ENCODE measurements at places on chromosomes 3 and 15.

GRCh38 chr3:76724706-76725105 is 315.2 kb upstream of the ROBO2 start:
- no peak for ATAC-seq

DNA sequence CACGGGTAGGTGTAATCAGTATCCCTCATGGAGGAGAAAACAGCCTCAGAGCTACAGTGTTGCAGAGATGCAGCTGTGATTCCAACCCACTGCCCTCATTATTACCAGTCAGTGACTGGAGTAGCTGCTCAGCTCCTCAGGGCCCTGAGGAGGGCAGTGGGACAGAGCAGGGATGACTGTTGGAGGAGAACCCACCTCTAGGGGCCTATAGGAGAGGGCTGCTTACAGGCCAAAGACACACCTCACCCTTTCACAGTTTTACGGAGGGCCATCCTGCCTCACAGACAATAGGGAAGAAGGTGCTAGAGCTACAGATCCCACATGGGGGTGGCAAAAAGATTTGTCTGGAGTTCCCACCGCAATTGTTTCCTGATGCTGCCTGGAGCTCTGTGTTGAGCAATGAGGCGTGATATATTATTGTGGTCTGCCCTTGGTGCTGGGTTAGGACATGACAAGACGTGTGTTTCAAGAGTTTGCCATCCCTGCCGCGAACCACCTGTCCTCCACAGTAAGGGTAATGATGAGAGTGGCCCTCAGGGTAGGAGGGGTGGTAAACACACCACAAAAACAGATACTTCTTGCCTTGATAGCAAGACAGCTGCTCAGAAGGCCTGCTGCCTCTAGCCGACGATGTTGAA is 140.5 kb upstream of the TPM1 start:
- ATAC-seq = no peak

DNA sequence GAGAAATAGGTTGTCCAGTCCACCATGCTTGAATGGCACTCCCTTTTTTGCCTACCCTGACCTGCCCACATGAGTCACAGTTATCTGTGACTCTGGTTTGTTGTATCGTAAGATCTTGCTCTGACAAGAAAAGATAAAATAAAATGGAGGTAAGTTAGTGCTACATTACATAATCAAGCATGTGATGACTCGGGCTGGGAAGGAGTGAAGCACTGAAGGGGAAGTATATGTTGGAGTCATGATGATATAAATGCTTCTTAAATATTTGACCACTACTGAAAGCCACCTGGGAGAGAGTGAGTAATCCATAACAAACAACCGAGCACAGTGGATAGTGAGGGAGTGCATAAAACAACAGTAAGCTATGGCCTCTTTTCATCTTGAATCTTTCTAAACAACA is 124.4 kb downstream of the SHOX2 start:
- peak; percentile 52 for ATAC-seq

DNA sequence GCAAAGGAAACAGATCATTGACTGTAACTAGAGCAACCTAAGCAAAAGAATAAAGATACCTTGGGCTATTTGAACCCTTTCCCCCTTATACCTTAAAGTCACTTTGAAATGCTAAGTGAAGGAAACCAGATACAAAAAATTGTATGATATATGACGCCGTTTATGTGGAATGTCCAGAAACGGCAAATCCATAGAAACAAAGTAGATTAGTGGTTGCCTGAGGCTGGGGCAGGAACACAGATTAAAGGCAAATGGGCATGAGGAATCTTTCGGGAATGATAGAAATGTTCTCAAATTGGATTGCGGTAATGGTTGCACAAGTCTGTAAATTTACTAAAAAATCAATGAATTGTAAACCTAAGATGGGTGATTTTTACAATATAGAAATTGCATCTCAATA is 160.1 kb upstream of the CCDC54 start:
- ATAC-seq = peak; percentile 90

- peak; percentile 41 for ATAC-seq
Observed at GRCh38 chr3:195162033-195162669, 108.8 kb downstream of the XXYLT1 start.

- no peak for ATAC-seq
Observed at GRCh38 chr3:48897460-48898376, 964 bp downstream of the SLC25A20 start.

GRCh38 chr3:82939491-82940097 is 1178.1 kb upstream of the GBE1 start:
- no peak for ATAC-seq

GRCh38 chr3:186128158-186128557 is 19.3 kb upstream of the ETV5 start:
- no peak for ATAC-seq

DNA sequence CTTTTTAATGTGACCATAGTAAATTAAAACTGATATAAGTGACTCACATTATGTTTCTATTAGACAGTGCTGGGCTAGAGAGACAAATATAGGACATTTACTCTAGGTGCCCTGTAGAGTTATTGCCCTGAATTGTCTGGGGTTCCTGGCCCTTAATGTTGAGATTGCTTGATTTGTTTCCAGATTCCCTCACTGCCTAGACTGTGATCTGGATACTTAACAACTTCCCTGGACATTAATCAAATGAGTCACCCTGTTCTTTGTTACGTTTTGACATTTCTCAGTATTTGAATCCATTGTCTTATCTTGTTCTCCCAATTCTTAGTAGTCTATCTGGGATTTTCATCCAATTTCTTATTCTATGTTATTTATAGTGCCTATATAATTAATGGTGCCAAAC is 65.8 kb downstream of the DTWD1 start:
- ATAC-seq = peak; percentile 44

DNA sequence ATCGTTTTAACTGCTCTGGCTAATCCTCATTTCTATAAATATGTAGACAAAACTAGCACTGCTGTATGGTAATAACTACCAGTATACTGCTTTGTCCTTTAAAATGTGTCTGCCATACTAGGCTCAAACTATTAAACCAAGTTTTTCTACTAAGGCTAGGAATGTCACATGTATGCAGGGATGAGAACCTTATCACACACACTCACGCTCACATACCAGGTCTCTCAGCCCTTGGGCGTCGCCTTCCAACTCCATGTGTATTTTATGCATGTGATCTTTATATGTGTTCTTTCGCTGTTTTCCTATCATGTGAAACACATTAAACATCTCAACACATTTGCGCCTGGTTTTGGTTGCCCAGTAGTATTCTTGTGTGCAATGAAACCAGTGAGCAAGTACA is 32.6 kb downstream of the ATP2C1 start:
- no peak for ATAC-seq

GRCh38 chr3:114597012-114597411 is 303.2 kb downstream of the TIGIT start:
- no peak for ATAC-seq

DNA sequence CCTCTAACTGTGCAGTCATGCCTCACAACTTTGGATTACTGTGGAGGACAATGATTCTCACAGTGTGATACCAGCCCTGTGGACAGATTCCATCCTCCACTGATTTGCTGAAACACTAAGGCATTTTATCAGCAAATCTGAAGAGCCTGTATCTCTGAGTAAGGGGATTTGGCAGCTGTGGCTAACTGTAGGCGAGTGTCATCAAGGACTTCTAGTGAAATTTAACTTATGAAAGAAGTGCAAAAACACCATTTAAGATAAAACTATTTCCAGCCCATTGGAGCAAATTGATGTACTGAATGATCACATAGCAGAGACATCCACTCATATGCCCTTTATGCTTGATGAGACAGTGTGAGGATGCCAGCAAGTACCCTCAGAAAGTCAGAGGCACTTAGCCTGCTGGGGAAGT is 13.9 kb upstream of the TMPRSS7 start:
- ATAC-seq = no peak

GRCh38 chr3:9782770-9783169 is 9.5 kb downstream of the TADA3 start:
- ATAC-seq = no peak

GRCh38 chr3:16090024-16090423 is 84.5 kb upstream of the GALNT15 start:
- peak; percentile 85 for ATAC-seq

DNA sequence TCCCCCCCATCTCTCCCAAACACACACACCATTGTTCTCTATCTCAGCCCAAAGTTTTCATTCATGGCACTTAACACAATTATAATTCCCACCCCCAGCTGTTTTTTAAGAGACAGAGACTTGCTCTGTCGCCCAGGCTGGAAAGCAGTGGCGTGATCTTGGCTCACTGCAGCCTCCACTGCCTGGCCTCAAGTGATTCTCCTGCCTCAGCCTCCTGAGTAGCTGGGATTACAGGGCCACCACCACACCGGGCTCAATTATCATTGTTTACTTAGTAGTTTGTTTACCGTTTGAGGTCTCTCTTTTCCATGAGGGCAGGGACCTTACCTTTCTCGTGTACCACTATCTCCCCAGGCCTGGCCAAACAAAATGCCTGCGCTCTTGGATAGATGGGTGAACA is 79.8 kb upstream of the RAD18 start:
- no peak for ATAC-seq

- no peak for ATAC-seq
Observed at GRCh38 chr3:123261666-123262065, 59.9 kb downstream of the SEC22A start.

- no peak for ATAC-seq
Observed at GRCh38 chr3:8648909-8649741, 4.5 kb upstream of the SSUH2 start.

GRCh38 chr3:132160198-132160597 is 125.4 kb upstream of the CPNE4 start:
- ATAC-seq = no peak

DNA sequence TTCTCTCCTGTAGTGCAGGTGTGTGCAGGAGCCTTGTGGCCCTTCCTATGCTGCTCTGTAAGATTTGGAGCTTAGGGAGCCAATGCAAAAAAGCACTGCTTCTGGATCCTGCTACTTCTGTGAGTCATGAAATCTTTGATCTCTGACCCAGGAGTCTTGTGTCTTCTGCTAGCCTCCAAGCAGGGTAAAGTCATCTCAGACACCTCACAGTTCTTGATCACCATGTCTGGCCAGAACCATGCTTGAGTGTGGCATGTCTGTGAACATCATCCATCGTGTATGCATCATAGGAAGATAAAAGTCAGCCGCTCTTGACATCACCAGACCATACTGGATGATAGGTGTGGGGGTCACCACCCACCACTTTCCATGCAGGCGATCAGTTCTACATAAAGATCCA is 247.8 kb downstream of the RPLP1 start:
- ATAC-seq = no peak

- ATAC-seq = no peak
Observed at GRCh38 chr3:104396974-104397669, 969.6 kb upstream of the ALCAM start.

DNA sequence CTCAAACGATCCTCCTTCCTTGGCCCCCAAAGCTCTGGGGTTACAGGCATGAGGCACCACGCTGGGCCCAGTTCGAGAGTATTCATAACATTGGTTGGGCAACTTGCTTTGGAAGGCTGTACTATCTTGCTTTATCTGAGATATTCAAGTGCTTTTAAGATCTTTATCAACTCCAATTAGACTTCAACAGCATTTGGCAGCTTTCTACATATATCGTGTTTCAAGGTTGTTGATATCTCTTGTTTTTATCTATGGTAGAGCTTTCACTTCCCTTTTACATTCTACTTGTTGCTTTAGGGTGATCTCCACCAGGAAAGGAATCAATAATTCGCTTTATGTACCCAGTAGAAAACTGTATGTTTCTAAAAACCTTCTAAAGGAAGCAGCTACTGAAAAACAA is 395.3 kb downstream of the IL5RA start:
- no peak for ATAC-seq

GRCh38 chr15:87238451-87239068 is 1018.0 kb downstream of the NTRK3 start:
- ATAC-seq = no peak

DNA sequence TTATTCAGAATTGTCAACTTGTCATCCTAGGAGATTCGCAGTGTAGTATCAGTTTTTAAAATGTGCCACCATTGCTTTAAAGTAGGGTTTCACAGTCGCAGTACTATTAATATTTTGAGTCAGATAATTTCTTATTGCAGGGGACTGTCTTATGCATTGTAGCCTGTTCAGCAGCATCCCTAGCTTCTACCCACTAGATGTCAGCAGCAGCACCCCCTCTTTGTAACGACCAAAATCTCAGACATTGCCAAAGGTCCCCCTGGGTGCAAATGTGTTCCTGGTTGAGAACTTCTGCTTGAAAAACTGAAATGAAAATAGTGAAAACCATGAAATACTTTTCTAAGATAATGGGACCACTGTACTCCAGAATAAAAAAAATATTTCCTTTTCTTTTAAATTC is 474.8 kb downstream of the CNTN3 start:
- no peak for ATAC-seq

- no peak for ATAC-seq
Observed at GRCh38 chr3:137304313-137305056, 346.7 kb downstream of the IL20RB start.

- peak; percentile 17 for ATAC-seq
Observed at GRCh38 chr3:147418808-147419701, 9.9 kb downstream of the ZIC1 start.

DNA sequence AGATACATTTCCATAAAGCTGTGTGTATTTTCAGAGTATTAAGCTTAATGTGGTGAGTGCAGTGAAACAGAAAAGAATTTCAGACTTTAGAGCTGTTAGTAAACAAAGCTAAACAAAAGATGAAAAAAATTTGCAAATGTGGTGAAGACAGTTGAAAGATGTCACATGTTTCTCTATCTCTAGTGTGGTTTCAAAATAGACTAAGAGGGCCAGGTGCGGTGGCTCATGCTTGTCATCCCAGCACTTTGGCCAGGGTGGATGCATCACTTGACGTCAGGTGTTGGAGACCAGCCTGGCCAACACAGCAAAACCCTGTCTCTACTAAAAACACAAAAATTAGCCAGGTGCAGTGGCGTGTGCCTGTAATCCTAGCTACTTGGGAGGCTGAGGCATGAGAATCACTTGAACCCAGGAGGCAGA is 466.0 kb upstream of the NR2F2 start:
- ATAC-seq = no peak

DNA sequence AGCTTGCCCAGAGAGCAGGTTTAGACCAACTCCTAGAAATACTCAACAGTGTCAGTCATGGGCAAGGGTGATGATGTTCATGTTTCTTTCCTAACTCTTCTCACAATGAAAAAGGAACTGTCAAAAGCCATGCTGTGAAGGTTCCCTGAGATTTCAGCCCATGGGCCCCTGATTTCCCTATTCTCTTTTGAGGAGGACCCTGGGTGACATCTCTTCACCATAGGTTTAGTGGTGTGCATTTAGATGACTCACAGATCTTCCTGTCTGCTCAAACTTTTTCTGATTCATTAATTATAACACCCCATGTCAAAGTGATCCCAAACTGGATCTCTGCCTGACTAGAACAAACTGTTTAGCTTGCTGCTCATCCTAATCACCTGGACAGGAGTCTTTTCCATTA is 108.0 kb downstream of the BBX start:
- peak; percentile 53 for ATAC-seq

- no peak for ATAC-seq
Observed at GRCh38 chr3:6251612-6252400, 609.1 kb upstream of the GRM7 start.

- ATAC-seq = no peak
Observed at GRCh38 chr3:143648218-143648617, 200.1 kb downstream of the SLC9A9 start.

Measured in SK-N-SH treated with all-trans-retinoic acid at 6 μM for 48 hours (cell line).